Stimulated activated CD4-positive, alpha-beta T cell treated with anti-CD3 and anti-CD28 coated beads, Interleukin-1b, Interleukin-23, amount 100 ng/mL, for 1 hour (primary cell): ENCODE measurements at places on chromosomes 4 and X.

- DNase-seq = no peak
These were observed 62.3 kb upstream of the CD99 start for GRCh38 chrX:2628751-2629315.

GRCh38 chrX:118254611-118255010 is 91.3 kb upstream of the WDR44 start:
- no peak for DNase-seq

- DNase-seq = no peak
These were observed 7.3 kb downstream of the SEC24B start for GRCh38 chr4:109440948-109441347.

- DNase-seq = no peak
These were observed at the start of gene MAGED2 for GRCh38 chrX:54807524-54808108. TSS of gene MAGED2 (plus strand) at chrX:54807745. CDS start at chrX:54809332, 1,587 bp downstream.

- DNase-seq = no peak
These were observed 76.7 kb upstream of the TMEM150C start for GRCh38 chr4:82638479-82638878.

GRCh38 chr4:44756559-44756958 is 30.2 kb upstream of the GNPDA2 start:
- no peak for DNase-seq

- no peak for DNase-seq
These were observed 153.5 kb downstream of the SH3BGRL start for GRCh38 chrX:81355436-81355835.

DNA sequence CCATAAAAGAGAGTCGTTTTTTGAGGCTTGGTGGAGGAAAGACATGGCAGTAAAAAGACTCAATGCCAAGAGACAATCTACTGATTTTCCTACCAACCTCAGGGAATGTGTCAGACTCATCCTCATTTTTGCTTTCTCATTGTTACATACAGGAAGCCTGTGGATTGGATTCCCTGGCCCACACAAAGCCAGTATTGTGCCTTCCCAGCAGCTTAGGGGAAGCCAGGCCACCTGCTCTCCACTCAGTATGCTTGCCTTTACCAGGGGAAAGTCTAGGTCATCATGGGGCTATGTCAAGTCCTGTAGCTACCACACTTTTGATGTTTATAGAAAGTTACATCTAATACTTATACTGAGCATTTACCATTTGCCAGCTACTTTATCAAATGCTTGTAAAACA is 11.0 kb downstream of the BMX start:
- no peak for DNase-seq

GRCh38 chrX:6965729-6966128 is 181.8 kb upstream of the STS start:
- DNase-seq = no peak

GRCh38 chr4:90727938-90728337 is 600.7 kb downstream of the CCSER1 start:
- DNase-seq = no peak

DNA sequence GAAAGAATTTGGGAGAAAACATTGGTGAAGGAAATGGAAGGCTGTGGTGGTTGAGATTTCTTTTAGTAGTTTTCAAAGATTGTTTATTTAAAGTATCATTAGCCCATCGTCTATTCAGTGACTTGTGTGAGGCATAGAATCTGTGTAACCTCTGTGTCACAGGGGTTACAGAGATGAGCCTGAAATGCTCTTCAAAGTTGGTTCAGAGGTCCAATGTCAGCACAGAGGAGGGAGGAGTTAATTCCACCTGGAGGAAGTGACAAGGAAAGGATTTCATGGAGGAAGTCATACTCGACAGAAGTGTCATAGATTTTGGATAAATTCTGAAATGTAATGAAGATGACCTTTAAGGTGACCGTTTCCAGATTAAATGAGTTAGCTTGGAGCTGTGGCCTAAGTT is 8.2 kb downstream of the MAOA start:
- DNase-seq = no peak

DNA sequence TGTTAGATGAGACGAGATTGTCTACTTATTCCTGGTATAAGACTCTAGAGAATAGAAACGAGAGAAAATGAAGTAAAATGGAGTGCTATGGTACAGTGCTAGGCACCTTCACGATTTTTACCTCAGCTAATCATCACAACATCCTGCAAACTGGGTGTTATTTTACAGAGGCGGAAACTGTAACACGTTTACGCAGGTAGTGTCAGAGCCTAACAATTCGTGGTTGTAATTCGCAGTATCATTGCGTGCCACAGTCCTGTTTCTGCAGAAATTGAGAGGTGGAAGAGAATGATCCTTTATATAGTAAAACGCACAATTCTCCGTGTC is 383 bp upstream of the TBC1D19 start:
- DNase-seq = no peak

GRCh38 chr4:121061861-121062260 is 10.5 kb downstream of the NDNF start:
- no peak for DNase-seq

- DNase-seq = no peak
These were observed 34.9 kb downstream of the ACSL1 start for GRCh38 chr4:184790826-184791225.

GRCh38 chr4:181478656-181479055 is 764.5 kb upstream of the TENM3 start:
- no peak for DNase-seq

- no peak for DNase-seq
These were observed 71.2 kb upstream of the PRSS48 start for GRCh38 chr4:151205722-151206121.

DNA sequence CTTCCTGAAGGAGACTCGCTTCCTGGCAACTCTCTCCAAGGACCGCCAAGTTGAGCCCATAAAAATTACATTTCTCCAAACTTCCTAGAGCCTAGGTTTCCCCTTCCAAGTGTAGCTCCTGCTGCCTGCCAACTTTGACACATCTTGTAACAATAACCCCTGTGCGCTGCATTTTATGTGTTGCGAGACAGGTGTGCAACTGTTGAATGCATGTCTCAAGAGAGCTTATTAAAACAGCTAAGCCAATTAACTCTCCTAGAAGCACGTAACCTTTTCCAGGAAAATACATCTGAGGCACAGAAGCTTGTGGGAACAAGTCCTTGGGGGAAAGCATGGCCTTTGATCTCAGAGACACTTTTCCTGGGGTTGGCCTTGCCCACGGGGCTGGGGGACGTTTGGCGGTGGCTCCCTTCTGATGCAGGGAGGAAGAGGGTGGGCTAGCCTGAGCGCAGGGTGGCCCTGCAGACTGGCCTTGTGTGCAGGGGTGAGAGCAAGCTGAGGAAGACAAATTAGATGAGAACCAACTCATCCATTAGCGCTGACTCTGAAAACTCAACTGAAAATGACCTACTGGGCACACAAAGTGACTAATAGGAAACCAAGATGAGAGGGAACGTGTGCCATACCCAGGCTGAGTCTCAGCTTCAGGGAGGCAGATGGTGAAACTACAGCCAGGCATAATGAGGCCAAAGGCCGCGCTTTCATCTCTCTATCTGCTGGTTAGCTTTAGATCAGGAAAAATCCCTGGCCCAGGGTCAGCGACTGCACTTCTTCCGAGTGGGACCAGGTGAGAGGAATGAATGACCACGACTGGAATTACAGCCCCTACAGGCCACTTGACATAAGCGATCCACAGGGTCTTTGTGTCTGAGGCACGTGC is 75.3 kb downstream of the ENPP6 start:
- DNase-seq = no peak

GRCh38 chr4:100061835-100062234 is 111.8 kb upstream of the H2AZ1 start:
- no peak for DNase-seq

- no peak for DNase-seq
These were observed 37.4 kb downstream of the FAM241A start for GRCh38 chr4:112182604-112183003.

DNA sequence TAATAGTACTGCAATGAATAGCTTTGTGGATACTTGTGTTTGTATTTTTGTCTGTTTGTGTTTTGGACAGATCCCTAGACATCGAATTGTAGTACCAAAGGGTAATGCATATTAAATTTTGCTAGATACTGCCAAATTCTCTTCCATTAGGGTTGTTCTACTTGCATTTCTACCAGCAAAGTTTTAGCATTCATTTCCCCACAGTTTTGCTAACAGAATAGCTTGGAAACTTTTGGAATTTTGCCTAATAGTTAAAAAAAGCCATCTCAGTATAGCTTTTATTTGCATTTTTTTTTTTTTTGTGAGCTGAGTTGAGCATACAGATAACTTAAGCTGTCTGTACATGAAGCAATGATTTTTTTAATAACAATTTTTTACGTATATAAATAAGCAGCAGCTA is 1084.9 kb downstream of the ADGRL3 start:
- no peak for DNase-seq

DNA sequence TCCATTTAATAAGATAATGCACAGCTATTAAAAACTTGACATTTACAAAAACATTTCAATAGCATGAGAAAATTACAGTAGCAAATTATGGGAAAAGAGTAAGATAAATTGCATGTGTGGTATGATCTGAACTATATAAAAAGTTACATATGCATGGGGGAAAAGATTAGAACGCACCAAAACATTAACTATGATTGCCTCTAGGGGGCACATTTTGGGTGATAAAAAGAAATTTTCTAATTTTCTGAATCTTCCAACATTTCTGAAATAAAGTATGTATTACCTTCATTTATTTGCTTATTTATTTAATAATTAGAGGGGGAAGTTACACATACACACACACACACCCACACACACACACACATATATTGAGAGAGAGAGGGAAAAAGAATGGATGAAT is 19.6 kb upstream of the KDM5C start:
- no peak for DNase-seq

DNA sequence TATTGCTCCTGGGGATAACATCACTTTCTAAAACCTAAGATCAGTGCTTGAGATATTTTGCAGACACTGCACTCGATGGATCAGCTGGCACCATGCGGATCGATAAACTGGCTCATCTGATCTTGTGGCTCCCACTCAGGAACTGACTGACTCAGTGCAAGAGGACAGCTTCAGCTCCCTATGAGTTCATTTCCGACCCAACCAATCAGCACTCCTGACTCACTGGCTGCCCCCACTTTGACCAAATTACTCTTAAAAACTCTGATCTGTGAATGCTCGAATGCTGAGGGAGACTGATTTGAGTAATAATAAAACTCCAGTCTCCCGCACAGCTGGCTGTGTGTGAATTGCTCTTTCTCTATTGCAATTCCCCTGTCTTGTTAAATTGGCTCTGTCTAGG is 110.1 kb downstream of the ANAPC4 start:
- no peak for DNase-seq

DNA sequence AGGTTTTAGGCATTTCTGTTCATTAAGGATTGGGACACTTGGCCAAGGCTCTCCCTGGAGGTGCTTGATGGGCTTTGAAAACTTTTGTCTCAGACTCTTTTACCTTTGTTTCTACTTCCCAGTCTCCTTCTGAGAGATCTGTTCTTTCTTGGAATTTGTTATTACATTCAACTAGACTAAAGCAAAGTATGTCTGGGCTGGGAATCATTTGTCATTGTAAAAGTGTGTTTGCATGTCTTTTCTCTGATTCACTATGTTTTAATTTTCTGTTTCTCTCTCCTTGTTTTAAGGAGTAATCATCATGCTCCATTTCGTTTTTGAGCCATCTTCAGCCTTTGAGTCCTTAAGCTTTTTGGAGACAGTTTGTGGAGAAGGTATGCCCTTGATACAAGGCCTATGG is 12.2 kb upstream of the PGRMC2 start:
- DNase-seq = no peak

GRCh38 chr4:139314047-139314800 is 11.9 kb upstream of the NDUFC1 start:
- DNase-seq = no peak

GRCh38 chr4:3877236-3877635 is 111.1 kb downstream of the ADRA2C start:
- DNase-seq = no peak

DNA sequence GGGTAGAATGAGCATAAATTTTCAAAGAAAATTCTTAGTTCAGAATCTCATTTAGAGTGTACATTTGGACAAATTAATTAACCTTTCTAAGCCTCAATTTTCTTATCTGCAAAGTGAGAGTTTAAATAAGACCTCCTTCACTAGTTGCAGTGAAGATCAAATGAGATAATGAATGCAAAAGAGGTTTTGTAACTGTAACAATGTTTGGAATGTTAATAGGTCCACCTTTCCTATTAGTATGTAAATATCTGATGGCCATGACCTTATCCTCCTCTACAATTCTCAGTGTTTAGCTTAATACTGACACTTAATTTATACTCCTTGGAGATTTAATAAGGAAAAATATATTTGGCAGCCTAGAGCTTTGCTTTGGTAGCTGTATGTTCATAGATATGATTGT is 138.8 kb downstream of the GABRG1 start:
- DNase-seq = no peak

DNA sequence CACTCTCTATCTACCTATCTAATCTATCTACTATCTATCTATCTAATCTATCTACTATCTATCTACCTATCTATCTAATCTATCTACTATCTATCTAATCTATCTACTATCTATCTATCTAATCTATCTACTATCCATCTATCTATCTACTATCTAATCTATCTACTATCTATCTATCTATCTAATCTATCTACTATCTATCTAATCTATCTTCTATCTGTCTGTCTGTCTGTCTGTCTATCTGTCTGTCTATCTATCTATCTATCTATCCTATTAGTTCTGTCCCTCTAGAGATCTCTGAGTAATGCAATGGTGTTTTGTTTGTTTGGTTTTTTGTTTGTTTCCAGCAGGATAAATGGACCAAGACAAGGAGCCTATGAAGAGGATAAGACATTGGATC is 9.4 kb upstream of the ASMTL start:
- DNase-seq = no peak

DNA sequence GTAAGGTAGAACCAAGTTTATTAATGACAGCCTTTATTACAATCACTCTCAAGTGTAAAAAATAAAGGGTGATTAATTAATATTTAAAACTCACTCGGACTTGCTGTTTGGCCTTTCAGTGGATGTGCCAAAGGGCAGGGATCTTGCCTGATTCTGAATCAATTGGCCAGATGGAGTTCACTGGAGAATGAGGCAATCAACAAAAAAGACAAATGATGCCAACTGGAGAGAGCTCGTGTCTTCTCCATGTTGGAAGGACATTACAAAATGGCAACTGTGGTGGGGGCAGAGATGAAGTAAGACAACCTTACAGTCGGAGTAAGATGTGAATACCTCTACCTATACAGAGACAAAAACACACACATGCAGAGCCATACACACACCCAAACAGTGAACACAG is 188.0 kb downstream of the TSPAN5 start:
- DNase-seq = no peak
